HCT116 (cell line): ENCODE measurements at places on chromosomes 2 and 18. TPM values are rescaled to one million over a fixed set of nuclear protein-coding genes. Genes with fewer than 3 reads are reported as not detected.

Gene CSRNP3
- total RNA-seq, result 0.05 TPM

Gene SYT4
- total RNA-seq, result not detected

Gene LBX2
- total RNA-seq, result 10.1 TPM

Gene CYTIP
- total RNA-seq, result 0.64 TPM

DNA sequence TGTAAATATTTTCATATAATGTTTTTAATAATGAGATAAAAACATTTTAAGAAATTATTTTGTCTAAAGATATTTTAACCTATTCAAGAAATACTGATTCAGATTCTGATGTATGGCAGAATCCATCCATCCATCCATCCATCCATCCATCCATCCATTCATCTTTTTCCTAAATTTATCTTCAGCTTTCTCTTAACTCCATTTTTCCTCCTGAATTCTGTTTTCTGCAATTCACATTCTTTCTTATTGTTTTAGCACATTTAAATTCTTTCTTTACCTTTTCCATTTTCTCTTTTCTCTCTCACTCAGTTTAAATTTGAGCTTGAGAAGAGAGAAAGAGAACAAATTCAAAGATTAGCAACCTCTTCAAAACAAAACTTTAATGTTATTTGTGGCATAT, 3.6 kb downstream of the LRP1B start:
- no peaks in the 10 kb centered on the region for H3K27me3 ChIP-seq
- no peak for DNase-seq
- no peak overlapping the region for H3K4me3 ChIP-seq
- H3K36me3 ChIP-seq, result no peaks in the 10 kb centered on the region

DNA sequence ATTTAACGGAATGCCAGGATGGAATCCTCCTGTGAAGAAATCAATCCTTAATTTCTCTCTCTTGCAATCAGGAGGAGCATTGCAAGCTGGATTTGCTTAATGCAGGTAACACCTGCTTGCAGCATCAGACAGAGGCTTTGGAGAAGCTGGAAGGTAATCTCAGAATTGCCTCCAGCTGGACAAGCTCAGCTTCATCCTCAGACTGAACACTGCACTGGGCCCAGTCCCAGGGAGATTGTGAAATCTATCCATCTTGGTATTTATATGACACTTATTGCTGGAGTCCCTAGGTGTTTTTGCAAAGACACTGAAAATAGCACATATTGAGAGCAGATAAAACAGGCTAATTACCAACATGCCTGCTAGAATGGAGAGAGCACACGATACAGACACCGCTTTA, 179.4 kb upstream of the SESTD1 start:
- no peaks in the 10 kb centered on the region for H3K36me3 ChIP-seq
- no peaks in the 10 kb centered on the region for H3K4me1 ChIP-seq
- H3K4me3 ChIP-seq, result no peak overlapping the region
